Sigmoid colon (tissue), 7 donors: ENCODE measurements at places on chromosomes 13 and 19.

- no peak for DNase-seq
Observed at GRCh38 chr19:14835011-14835410, at the start of the genes OR7A5 and OR7C1. OR7A5 (minus strand) TSS chr19:14835185; CDS start chr19:14828241, 6,944 bp downstream. OR7C1 (minus strand) TSS chr19:14835185; CDS start chr19:14800136, 35,049 bp downstream.

- DNase-seq, result no peak
Observed at GRCh38 chr19:48502350-48503018, 9.2 kb downstream of the LMTK3 start.

DNA sequence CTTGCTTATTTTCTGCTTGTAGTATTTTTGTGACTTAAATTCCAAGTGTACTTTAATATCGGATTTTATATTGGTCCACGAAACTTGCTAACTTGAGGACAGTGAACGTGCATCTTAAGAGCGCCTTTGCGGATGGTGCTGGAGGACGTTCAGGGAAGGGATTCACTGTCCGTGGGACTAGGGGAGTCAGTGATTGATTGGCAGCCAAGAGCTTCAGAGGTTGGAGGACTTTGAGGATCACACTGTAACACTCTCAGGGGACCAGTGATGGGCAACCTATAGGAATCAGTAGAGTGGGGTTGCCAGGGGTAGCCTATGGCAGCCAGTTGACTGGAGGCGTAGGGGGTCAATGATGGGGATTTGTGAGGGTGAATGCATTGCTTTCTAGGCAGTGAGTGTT is 516 bp downstream of the ZNF175 start:
- DNase-seq, result no peak

DNA sequence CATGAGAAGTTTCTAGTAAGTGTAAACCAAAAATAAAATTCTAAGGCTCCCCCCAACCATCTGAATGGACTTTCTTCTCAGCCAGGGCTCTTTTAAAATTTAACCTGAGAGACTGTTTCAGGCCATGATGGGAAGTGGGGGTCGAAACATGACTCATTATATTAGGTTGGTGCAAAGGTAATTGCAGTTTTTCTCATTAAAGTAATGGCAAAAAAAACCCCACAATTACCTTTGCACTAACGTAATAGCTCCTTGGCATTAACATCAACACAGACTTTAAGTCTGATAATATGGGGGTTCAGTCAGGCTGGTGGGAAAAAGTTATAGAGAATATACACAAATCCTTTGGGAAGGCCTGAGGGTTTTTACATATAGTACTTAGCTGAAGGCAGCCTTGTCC is 9.4 kb upstream of the SPART start:
- DNase-seq, result no peak

GRCh38 chr19:13849991-13850909 is 26.7 kb upstream of the NANOS3 start:
- DNase-seq, result peak; percentile 93

- peak; percentile 37 for DNase-seq
Observed at GRCh38 chr19:34502582-34503411, 21.2 kb downstream of the WTIP start.

DNA sequence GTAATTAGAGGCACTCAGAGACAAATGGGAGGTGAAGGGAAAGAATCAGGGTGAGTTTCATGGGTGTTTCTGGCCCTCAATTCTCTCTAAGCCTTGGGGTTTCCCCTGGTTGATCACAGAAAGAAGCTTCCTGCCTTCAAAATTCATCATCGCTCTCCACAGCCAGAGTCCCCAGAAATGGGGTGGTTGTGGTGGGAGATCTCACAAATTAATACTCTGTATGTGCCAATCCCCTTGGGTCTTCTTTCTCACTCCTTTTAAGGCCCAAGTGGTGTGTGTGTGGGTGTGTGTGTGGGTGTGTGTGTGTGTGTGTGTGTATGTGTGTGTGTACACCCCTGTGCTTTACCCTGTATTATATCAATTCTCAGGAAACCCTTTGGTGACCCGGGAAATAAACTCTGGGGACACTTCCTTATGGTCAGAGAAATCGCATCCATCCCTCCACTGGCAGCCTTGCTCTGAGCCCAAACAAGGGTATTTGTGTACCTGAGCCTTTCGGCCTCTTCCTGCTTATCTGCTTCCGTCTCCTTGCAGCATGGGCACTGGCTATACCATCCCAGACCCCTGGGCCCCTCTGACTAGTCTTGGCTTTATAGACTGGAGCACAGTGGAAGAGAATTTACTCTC is 2.8 kb upstream of the FCGBP start:
- DNase-seq, result no peak

DNA sequence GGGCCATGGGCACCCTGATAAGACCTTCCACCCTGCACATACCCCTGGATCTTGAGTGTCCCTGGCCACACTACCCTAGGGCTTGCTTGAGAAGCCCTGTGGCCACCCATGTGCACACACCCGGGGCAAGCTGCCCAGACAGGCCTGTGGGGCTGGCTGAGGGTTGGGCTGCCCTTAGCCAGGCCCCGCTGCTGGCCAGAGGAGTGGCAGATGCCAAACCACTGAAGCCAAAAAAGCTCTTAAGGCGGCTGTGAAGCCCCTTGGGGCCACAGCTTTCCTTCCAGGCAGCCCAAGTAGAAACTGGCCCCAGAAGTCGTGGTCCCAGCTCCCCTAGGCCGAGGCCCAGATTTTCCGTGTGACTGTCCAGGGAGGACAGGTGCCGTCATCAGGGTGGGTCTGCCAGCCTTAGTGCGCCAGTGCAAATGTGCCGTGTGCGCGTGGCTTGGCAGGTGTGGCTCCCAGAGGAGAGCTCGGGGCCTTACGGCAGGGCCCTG is 14.8 kb downstream of the CEBPG start:
- peak; percentile 66 for DNase-seq

GRCh38 chr19:32322541-32322940 is 22.9 kb upstream of the ZNF507 start:
- DNase-seq, result no peak

GRCh38 chr19:11375143-11375948 is 880 bp downstream of the SWSAP1 start:
- DNase-seq, result peak; percentile 84
